Myocyte (in vitro differentiated cells): ENCODE measurements at places on chromosomes 4 and X. TPM values are rescaled to one million over a fixed set of nuclear protein-coding genes. Genes with fewer than 3 reads are reported as not detected.

DNA sequence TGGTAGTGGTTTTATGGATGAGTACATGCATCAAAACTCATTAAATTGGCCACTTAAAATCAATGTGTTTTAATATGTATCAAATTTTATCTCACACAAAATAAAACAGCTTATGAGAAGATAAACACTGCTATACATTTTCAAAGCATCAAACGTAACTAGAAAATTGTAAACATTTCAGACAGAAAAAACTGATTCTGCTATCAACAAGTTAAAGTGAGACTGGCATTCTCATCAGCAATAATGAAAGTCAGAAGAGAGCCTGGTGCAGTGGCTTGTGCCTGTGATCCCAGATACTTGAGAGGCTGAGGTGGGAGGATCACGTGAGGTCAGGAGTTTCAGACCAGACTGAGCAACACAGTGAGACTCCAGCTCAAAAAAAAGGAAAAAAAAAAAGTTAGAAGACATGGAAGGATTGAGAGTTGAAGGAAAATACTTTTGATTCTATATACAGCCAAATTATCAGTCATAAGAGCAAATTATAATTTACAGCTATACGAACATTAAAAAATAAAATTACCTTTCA, 2.9 kb downstream of the TBCK start:
- peak; percentile 16 for DNase-seq

GRCh38 chr4:42172128-42172790, 19.8 kb upstream of the BEND4 start:
- DNase-seq = no peak

DNA sequence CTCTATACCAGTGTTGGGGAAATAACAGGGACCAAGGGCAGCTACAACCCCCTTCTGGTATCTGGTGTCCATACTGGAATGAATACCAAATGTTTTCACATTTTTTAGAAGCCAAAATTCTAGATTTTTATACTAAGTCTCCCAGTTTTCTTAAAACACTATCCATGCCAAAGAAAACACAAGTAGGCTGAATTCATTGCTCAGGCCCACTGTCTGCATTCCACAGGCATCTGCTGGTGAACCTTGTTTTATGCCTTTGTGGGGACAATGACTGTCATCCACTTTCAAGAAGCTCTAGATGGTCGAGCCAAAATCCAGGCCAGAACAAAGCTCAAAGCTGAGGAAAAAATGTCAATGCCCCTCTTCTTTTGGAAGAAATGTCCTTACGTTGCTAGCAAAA, 213.4 kb upstream of the RASGEF1B start:
- no peak for DNase-seq

DNA sequence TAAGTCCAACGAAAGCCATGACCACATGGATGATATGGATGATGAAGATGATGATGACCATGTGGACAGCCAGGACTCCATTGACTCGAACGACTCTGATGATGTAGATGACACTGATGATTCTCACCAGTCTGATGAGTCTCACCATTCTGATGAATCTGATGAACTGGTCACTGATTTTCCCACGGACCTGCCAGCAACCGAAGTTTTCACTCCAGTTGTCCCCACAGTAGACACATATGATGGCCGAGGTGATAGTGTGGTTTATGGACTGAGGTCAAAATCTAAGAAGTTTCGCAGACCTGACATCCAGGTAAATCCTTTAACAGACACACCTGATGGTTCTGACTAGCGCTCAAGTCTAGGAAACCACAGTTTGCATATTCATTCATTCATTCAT, 6.0 kb downstream of the SPP1 start:
- DNase-seq = no peak

XAGE1A gene
- total RNA-seq = not detected in 2 replicates

CACNA1F gene
- not detected in 2 replicates for total RNA-seq

DNA sequence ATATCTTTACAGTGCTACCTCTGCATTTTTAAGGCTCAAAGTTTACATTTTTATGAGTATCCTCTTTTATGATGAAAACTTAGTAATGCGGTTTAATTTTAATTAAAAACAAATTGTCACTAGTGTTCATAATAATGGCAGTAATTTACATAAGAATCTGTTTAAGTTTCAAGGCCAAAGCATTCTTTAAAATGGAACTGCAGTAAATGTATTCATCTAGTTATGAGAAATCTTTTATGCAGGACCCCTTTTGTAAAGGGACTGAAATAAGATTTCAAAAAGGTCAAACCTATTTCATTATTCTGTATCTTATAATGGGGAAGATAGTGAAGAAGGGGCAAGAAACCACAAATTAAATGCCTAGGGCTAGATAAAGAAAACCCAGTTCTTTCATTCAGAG, 37.1 kb downstream of the CHIC2 start:
- no peak for DNase-seq

DNA sequence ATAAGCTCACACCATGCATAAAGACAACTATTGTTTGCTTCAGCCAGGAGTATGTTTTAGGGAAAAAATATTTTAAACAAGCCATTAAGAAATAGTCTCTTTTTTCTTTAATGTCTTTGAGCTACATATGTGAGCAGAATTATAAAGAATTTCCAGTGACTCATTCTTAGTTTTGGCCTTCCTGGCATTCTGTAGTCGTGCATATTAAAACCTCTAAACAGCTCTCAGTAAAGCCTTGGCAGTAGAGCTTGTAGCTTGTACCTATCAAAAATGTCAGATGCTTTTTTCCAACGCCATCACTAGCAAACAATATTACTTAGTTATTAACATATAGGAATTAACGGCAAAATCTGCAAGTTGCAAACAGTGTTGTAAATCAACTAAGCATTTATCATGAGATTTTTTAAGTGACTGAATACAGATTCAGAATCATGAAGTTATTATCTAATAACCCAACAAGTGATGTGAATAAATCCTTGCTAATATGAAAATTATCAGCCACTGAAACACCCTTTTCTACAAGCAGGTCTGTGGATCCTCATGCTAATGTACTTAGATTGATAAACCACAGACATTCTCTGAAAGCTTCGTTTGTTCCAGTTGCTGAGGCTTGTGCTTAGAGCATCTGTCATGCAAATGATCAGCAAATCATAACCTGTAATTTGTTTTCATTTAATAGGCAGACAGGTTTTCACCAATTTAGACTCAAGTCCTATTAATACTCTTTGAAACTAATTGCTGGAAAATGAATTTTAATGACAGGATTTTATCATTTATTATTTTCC, 412.0 kb upstream of the ATOH1 start:
- DNase-seq = no peak

DNA sequence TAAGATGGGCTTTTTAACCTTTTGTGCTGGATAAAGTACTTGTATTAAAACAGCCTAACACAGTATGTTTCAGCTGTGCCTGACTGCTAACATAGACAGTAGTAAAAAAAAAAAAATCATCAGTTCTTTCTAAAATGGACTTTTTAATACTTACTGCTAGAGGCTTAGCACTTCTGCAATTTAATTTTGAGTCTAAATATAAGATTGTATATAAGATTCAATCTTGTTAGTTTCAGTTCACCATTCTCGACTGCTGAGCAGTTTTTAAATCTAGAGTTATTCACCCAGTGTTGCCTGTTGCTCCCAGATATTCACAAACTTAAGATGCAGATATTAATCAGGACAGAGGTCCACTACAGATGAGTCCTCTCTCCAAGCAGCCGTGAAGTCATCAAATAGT, 6.8 kb downstream of the PLA2G12A start:
- DNase-seq = no peak

SSX7 gene
- not detected in 2 replicates for total RNA-seq

NSUN7 gene
- not detected in 2 replicates for total RNA-seq

CLIC2 gene
- 0.05 and 0.62 TPM in 2 replicates for total RNA-seq

DNA sequence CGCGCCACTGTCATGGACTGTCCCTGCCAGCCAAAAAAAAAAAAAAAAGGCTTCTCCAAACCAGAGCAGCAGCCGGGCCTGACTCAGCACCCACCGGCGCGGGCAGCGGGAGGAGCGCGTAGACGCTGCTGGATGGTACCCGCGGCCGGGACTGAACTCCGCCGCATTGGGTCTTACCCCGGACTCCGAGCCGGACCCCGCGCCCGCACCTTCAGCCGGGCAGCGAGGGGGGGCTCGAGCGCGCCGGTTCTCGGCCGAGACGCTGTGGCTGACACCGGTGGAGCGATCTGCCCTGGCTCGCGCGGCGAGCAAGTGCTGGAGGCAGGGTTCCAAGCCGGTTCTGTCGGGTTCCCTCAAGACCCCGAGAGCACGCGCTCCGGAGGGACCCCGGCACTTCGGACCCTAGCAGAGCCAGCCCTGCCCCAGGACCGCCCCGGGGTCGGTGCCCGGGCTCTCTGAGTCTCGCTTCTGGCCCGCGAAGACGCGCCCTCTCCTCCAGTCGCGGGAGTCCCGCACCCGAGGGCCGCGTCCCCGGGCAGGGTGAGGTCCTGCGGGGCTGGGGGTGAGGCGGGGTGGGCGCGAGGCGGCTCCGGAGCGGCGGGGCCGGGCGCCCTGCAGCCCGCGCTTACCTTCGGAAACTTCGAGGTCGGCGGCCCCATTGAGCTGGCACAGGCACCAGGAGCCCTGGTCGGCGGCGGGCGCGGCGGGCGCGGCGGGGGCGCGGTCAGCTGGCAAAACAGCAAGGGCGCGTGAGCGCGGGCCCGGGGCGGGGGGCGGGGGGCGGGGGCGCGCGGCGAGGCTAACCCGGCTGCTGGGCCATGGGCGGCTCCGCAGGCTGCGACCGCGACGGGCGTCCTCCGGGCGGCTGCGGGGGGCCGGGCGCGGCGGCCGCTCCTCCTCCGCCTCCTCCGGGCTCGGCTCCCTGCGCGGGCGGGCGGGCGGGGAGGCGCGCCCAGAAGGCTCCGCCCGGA, 11.8 kb upstream of the MAN2B2 start:
- peak; percentile 53 for DNase-seq

GRCh38 chrX:120653000-120653399, 23.1 kb upstream of the C1GALT1C1 start:
- DNase-seq = no peak

CSN1S1 gene
- total RNA-seq = not detected in 2 replicates

- peak; percentile 92 for DNase-seq
Observed at GRCh38 chrX:70434914-70435586, 9.6 kb upstream of the DLG3 start.

- no peak for DNase-seq
Observed at GRCh38 chrX:119045884-119046283, 26.9 kb upstream of the CT47C1 start.

DNA sequence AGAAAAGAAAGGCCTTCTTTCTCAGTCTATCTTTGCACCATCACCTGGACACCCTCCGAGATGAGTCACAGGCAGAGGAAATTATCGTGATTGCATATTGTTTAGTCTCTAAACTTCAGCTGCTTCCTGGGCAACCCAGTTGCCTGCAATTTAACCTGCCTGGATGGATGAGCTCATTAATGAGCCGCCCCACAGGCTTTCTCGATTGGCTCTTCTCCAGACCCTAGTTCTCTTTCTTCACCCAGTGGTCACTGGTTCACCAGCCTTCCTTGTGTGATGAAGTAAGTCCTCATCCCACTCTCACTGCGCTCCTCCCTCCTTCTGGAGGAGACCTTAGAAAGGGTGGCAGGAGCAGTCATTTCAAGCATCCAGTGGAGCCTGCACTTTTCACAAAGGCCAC, 94.4 kb downstream of the SOWAHB start:
- peak; percentile 56 for DNase-seq

FAM47E gene
- 0.13 and 0.21 TPM in 2 replicates for total RNA-seq

- DNase-seq = no peak
Observed at GRCh38 chr4:143559757-143560147, 46.2 kb downstream of the SMARCA5 start.

- DNase-seq = no peak
Observed at GRCh38 chrX:29952016-29952415, 263.3 kb upstream of the MAGEB2 start.

DNA sequence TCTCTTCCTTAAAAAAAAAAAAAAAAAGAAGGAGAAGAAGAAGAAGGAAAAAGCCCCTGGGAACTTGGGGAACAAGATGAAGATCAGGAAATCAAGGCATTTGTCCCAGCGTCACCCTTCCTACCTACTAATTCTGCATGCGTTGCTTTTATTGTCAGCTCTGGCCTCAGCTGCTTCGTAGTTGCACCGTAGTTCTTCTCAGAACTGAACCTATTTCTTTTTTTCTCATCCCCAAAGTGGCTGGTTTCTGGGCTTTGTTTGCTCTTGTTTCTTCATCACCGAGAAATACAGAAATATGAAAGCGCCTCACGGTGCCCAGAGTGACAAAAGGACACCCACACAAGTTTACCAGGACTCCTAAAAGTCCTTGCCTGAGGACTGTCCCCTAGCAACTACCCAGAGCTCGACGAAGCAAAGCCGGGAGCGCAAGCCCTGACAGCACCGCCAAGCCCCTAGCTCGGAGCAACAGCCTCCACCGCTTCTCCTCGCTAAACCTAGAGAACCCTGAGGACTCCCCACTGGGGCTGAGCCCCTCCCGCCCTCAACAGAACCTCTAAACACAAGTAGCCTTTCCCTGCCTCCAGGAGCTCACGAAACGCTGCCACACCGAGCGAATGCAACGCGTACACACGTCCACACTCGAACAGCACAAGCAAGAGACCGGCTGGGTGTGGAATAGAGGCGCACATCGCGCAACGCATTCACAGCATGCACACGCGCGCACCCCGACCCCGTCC, 710 bp downstream of the PRKG2 start:
- no peak for DNase-seq

DNA sequence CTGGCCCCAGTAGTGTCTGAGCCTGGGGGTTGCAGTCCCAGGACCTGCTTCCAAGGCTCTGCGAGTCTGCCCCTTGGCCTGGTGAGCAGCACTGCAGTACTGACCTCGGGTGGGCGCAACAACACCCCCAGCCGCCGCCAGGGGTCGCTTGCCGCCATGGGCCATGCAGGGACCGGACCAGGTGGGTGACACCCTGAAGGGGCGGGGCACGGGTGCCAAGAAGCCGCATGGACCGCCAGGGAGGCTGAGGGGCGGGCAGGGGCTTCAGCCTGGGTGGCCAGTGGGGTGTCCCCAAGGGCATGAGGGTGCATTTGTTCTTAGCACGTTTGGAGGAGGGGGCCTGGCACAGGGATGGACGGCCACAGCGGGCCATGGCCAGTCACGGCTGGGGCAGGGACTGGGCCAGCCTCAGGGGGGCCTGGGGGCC, 25.0 kb downstream of the TACC3 start:
- DNase-seq = peak; percentile 53

DNA sequence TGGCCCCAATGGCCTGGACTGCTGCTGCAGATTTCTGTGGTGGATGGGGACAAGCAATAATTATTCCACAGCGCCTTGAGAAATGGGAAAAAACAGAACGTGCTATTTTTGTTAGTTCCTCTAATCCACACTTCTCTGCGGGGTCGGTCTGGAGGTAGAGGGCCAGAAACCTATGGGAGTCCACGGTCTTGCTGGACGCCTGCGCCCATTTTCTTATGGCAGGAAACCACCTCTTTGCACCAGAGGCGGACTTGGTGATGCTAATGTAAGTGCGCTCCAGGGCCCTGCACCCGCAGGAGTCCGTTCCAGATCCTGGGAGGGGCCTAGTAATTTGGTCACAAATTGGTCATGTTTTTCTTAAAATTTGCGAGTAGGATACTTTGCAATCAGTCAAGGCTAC, 25.9 kb upstream of the CLDN24 start:
- no peak for DNase-seq

TBC1D25 gene
- total RNA-seq = 8.4 and 8.6 TPM in 2 replicates

- peak; percentile 75 for DNase-seq
Observed at GRCh38 chrX:129925305-129926092, 19.5 kb downstream of the UTP14A start.

- peak; percentile 86 for DNase-seq
Observed at GRCh38 chr4:108359986-108360681, 191.4 kb upstream of the LEF1 start.

GRCh38 chrX:109350551-109350950, 131.3 kb downstream of the GUCY2F start:
- no peak for DNase-seq

- no peak for DNase-seq
Observed at GRCh38 chr4:1476140-1476513, 69.9 kb upstream of the NKX1-1 start.

GRCh38 chr4:147589586-147589985, 27.6 kb upstream of the TMEM184C start:
- DNase-seq = peak; percentile 27

- DNase-seq = no peak
Observed at GRCh38 chr4:15034071-15034764, 31.9 kb downstream of the CPEB2 start.
